ENCODE measurements at places on chromosomes 3 and 15. TPM values are rescaled to one million over a fixed set of nuclear protein-coding genes. Genes with fewer than 3 reads are reported as not detected.

DNA sequence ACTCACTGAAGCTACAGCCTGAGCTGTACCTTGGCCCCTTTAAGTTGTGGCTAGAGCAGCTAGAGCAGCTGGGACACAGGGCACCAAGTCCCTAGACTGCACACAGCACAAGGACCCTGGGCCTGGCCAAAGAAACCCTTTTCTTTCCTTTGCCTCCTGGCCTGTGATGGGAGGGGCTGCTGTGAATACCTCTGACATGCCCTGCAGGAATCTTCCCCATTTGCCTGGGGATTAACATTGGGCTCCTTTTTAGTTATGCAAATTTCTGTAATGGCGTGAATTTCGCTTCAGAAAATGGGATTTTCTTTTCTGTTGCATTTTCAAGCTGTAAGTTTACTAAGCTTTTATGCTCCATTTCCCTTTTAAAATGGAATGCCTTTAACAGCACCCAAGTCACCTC is 611.2 kb upstream of the ARPP21 start:
- DNase-seq: no peak
- H3K27me3 ChIP-seq: no peaks in the 10 kb centered on the region
- H3K36me3 ChIP-seq: no peaks in the 10 kb centered on the region
- H3K27ac ChIP-seq: no peak overlapping the region

- H3K4me3 ChIP-seq: peak overlapping the region; percentile 96
- H3K36me3 ChIP-seq: peaks cover 47% of the 10 kb centered on the region
- no peak for DNase-seq
- H3K27me3 ChIP-seq: no peaks in the 10 kb centered on the region
Measured at GRCh38 chr15:74791667-74792066, 9.8 kb downstream of the CSK start.

GRCh38 chr3:186413615-186414415 is 51.8 kb upstream of the DGKG start:
- peaks cover 18% of the 10 kb centered on the region for H3K27me3 ChIP-seq
- peaks cover 1% of the 10 kb centered on the region for H3K36me3 ChIP-seq
- DNase-seq: peak; percentile 66
- no peak overlapping the region for H3K27ac ChIP-seq
- peak overlapping the region; percentile 64 for H3K4me3 ChIP-seq

DNA sequence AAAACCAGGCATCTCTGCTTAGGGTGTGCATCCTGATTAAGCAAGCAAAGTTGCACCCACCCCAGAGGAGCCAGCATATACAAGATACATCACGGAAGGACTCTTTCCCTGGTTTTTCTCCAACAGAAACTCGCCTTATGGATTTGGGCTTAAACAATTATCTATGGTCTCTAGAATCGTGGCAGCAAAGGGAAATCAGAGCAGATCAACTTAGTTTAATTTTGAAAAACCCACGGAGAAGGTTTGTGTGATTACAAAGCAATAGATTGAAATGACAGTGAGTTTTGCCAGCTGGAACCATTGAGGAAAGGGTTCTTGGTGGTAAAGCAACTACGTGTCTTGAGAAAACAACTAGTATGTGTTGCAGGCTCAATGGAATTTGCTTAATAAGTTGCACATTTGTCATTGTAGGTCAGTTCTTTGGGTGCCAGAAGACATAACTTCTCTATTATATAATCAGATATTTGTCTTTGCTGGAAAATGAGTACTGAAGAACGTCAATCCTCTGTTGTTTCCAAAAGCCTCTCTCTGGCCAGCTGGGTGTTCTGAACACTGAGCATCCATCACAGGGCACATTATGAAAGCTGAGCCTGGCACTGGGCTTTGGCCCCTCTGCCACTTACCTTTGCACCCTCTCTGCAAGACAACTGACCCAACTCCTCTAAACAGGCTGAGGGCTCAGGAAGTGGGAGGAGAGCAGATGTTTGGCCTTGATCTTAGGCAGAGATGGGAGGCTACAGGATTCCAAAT is 75.7 kb upstream of the FBN1 start:
- no peaks in the 10 kb centered on the region for H3K27me3 ChIP-seq
- no peak for DNase-seq
- H3K4me1 ChIP-seq: peaks cover 3% of the 10 kb centered on the region
- H3K27ac ChIP-seq: no peak overlapping the region
- H3K36me3 ChIP-seq: peaks cover 9% of the 10 kb centered on the region
- H3K4me3 ChIP-seq: no peak overlapping the region

- no peak overlapping the region for H3K27ac ChIP-seq
- H3K27me3 ChIP-seq: no peaks in the 10 kb centered on the region
- H3K4me1 ChIP-seq: no peaks in the 10 kb centered on the region
- H3K4me3 ChIP-seq: no peak overlapping the region
Measured at GRCh38 chr3:61924090-61924735, 362.8 kb downstream of the PTPRG start.

GRCh38 chr15:40763801-40764628 is at the start of gene GCHFR:
GCHFR (plus strand) TSS chr15:40764068; CDS start chr15:40764181, 113 bp downstream.
- peak; percentile 94 for DNase-seq
- H3K27ac ChIP-seq: peak within 1 kb of the TSS; percentile 89
- peak within 1 kb of the TSS; percentile 76 for H3K4me3 ChIP-seq
- H3K36me3 ChIP-seq: peaks cover 6% of the 10 kb centered on the region
- H3K4me1 ChIP-seq: peaks cover 27% of the 10 kb centered on the region

GRCh38 chr3:151012753-151013152 is 40.2 kb upstream of the CLRN1 start:
- H3K4me3 ChIP-seq: no peak overlapping the region
- no peaks in the 10 kb centered on the region for H3K36me3 ChIP-seq
- peaks cover 9% of the 10 kb centered on the region for H3K27me3 ChIP-seq
- no peak overlapping the region for H3K27ac ChIP-seq
- no peak for DNase-seq
- no peaks in the 10 kb centered on the region for H3K4me1 ChIP-seq

- H3K27ac ChIP-seq: no peak overlapping the region
- H3K4me1 ChIP-seq: peaks cover 11% of the 10 kb centered on the region
- DNase-seq: peak; percentile 41
- no peak overlapping the region for H3K4me3 ChIP-seq
- H3K27me3 ChIP-seq: peaks cover 16% of the 10 kb centered on the region
- peaks cover 6% of the 10 kb centered on the region for H3K36me3 ChIP-seq
Measured at GRCh38 chr3:189056646-189057335, 115.0 kb upstream of the TPRG1 start.

- DNase-seq: no peak
- H3K36me3 ChIP-seq: peaks cover 9% of the 10 kb centered on the region
- H3K27me3 ChIP-seq: no peaks in the 10 kb centered on the region
- peaks cover 23% of the 10 kb centered on the region for H3K4me1 ChIP-seq
- H3K4me3 ChIP-seq: peak overlapping the region; percentile 81
- peak overlapping the region; percentile 78 for H3K27ac ChIP-seq
Measured at GRCh38 chr15:68299436-68299835, 21.9 kb downstream of the FEM1B start.

GRCh38 chr3:51974963-51975851 is at the start of gene ABHD14A:
ABHD14A (plus strand) TSS chr3:51975064; CDS start chr3:51975136, 72 bp downstream.
- peak within 1 kb of the TSS; percentile 87 for H3K4me3 ChIP-seq
- no peaks in the 10 kb centered on the region for H3K27me3 ChIP-seq
- peaks cover 2% of the 10 kb centered on the region for H3K36me3 ChIP-seq

GRCh38 chr3:49639551-49639950 is 34.6 kb upstream of the APEH start:
- peaks cover 3% of the 10 kb centered on the region for H3K4me1 ChIP-seq
- peaks cover 3% of the 10 kb centered on the region for H3K27me3 ChIP-seq
- no peaks in the 10 kb centered on the region for H3K36me3 ChIP-seq

Gene SLC12A8
- total RNA-seq: 1.1 TPM

Gene PLSCR5
- total RNA-seq: not detected

Gene DNAH12
- total RNA-seq: not detected

Data from activated CD4-positive, alpha-beta T cell treated with anti-CD3 and anti-CD28 coated beads, Interleukin-2, amount 10 ng/mL, durations not matched to agents 24 days and 14 days (primary cell).